NCI-H1048 (cell line): ENCODE measurements at places on chromosomes 1 and 21.

DNA sequence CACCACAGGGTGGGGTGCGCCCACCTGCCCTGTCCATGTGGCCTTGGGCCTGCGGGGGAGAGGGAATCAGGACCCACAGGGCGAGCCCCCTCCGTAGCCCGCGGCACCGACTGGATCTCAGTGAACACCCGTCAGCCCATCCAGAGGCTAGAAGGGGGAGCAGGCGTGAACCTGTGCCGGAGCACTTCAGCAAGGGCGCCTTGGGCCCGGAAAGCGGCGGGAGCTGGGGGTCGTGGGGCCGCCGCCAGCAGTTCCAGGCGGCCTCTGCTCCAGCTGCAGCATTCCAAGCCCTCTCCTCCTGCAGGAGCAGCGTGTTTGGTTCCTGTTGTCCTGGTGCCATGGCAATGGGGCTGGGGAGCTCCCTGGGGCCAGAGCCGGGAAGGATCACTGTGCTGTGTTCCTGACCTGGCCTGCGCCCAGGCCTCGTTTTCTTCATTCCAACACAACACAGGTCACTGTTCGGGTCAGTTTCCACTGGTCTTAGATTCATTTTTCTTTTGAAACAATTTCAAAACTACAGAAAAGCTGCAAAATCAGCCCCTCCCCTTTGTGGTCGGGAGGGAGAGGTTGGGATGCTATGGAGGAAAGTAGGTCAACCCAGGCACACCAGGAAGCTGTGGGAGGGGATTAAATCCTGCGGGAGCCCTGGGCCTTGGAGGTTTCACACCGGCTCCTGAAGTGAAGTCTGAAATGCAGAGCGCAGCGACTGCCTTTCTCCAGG, 18.8 kb downstream of the SLX9 start:
- no peak for DNase-seq

DNA sequence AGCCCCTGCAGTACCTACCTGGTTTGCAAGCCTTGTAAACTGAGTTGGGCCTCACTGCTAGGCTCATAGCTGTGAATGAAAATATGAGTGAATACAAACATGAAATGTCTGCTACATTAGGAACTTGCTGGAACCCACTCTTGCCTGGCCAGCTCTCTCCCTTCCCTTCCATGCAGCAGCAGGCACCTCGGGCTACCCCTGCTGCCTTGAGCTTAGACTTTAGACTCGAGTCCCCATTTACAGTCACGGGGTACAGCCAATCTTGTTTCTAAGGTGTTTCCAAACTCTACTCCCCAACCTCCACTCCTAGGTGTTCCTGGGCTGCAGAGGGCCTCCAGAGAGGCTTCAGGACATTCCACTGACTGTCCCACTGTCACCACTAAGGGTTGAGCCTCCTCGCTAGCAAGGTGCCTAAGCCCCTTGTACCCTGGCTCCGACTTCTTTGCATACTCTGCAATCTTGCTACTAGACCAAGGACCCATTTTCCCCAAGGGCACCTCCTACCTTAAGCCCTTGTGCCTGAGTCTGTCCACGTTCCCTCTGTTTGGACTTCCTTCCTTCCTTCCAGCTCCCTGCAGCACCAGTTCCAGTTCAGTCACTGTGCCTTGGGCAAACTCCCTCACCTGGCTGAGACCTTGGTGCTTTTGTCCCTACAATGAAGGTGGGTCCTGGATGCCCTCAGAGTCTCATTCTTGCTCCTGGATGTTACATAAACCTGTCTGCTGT, 36.9 kb downstream of the CDK18 start:
- no peak for DNase-seq

- no peak for DNase-seq
Measured at GRCh38 chr1:227397354-227397978, 79.2 kb upstream of the CDC42BPA start.

DNA sequence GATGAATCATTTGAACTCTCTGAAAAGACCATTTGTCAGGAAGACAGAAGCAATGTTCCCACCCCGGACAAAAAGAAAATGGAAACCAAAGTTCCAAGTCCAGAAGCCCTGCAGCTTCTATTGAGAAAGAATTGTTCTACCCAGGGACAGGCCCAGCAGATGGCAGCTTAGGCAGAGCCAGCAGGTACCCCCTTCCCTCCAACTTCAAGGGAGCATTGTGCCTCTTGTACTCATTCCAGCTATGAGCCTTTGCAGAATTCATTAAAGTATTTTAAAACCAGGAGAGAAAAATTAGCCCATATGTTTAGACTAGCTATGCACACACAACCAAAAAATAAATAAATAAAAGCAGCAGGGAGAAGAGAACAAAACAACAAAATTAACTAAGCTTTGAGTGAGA, 85.2 kb upstream of the KCND3 start:
- no peak for DNase-seq

GRCh38 chr1:2127187-2128145, 67.1 kb downstream of the FAAP20 start:
- no peak for DNase-seq

DNA sequence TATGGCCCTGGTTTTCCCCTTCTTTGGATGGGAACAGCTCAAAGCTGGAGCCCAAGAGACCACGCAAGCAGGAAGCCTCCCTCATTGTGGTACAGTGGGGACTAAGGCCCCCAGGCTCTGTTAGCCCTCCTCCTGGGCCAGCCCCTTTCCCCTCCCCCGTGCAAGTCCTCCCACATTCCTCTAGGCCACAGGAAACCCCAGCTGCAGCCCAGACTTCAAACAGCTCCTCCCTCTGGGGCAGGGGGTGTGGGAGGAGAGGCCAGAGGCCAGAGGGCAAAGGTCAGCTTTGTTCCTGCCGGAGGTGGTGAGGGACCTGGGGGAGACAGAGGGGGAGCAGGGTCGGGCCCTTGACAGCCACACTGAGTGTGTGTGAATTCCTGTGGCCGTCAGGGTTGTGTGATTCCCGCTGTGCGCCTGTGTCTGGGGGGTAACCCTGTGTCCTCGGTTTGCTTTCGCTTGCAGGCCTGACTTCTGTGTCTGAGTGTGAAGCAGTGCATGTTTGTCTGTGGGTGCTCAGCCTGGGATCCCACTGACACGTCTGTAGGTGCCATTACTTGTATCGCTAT, 3.4 kb upstream of the AHDC1 start:
- DNase-seq: no peak

DNA sequence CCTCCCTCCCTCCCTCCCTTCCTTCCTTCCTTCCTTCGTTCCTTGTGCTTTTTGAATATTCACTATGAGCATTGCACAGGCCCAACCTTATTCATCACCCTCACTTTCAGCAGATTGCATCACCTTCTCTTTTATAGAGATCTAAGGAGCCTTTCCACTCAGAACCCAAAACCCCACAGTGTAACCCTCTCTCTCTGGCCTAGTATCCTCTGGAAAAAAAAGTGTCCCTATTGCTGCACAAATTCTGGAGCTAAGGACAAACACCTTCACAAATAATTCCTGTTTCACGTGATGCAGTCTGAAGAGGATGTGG, 25.6 kb downstream of the OR10J5 start:
- no peak for DNase-seq

DNA sequence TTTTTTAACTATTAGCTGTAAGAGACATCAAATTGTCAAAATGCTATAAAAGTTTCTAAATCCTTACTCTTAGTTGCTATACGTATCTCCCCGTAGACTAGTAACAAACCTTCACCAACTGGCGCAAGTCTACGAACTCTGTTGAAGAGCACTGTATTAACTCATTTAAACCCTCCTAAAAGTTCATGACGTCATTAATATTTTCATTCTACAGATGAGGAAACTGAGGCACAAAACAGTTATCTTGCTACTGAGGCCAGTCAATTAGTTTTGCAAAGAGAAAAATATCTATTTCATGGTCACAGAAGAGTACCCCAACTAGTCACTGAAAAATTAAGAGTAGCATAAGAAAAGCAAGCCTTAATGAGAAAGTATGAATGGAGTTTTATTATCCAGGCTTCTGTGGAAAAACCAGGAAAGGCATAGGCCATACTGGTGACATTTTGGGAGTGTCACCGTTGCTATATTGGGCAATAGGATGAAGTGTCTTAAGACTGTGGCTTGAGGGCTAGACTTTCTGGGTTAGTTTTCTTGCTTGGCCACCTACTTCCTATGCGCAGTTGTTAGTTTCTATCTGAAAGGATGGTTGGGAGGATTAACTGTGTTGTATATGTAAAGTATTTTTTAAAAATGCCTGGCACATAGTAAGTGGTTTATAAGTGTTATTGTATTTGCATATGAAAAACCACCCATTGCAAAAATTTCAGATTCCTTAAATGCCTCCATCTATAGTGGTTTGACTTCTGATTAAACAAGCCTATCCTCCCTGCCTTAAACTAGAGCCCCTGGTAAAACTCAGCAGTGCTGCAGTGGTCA, 52.4 kb upstream of the SYT14 start:
- no peak for DNase-seq

DNA sequence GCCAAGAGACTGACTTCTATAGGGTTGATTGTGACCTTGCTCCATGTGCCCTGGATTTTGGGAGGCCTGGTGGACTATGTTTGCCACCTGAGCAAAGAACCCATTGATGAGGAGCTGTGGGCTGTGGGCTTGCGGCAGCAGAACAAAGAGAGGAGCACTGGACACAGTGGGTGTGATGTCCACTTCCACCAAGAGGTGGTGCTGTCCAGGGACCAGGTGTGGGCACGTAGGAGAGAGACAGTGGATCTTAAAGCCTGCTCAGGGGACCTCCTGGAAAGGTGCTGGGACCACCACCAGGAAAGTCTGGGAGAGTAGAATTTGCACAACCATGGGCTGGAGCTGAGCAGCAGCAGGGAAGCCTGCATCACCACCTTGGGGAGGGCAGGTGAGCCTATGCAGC, 106.7 kb upstream of the ETS2 start:
- no peak for DNase-seq

- DNase-seq: no peak
Measured at GRCh38 chr1:22645931-22646330, 2.5 kb downstream of the C1QC start.
